ENCODE measurements at places on chromosomes 16 and 17.

DNA sequence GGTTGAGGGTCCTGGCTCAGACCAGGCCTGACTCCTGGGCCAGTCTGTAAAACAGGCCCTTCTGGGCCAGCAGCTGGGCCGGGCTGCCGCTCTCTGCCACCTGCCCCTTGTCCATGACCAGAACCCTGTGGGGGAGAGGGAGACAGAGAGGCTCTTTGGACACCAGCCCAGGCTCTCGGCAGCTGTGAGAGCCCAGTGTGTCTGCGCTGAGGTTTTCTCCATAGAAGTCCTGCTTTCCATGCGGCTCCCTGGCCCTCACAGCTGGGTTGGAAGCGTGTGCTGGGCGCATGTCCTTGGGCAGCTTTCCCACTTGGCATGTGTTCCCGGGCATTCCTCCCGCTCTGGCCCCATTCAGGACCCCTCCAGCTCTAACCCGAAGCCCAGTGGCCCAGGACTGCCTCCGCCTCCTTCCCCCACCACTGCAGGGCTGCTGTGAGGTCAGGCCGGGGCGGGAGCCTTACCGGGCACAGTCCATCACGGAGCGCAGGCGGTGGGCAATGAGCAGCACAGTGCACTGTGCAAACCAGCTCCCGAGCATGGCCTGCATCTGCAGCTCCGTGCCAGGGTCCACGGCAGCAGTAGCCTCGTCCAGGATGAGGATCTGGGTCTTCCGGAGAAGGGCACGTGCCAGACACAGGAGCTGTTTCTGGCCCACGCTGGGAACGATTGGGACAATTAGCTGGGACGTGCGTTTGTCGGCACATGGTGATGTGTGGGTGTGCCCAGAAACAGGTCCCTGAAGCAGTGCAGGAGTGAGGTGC is 73.0 kb downstream of the ABCC6 start:
- no peak for DNase-seq

DNA sequence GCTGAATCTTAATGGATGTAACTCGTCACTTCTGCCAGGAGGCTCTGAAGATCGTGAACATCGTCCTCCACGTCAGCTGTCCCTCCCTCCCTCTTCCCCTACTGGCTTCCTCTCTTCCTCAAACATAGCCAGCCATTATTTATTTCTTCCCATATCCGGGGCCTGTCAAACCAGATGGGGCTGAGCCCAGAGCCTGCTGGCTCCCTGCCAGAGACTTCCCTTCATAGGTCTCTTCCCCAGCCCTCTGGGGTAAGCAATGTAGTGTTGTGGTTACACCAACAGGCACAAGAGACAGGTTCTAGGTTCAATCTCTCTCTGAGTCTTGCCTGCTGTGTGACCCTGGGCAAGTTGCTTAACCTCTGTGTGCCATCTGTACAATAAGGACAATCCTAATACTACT is 40.1 kb upstream of the ZFP90 start:
- DNase-seq, result no peak

DNA sequence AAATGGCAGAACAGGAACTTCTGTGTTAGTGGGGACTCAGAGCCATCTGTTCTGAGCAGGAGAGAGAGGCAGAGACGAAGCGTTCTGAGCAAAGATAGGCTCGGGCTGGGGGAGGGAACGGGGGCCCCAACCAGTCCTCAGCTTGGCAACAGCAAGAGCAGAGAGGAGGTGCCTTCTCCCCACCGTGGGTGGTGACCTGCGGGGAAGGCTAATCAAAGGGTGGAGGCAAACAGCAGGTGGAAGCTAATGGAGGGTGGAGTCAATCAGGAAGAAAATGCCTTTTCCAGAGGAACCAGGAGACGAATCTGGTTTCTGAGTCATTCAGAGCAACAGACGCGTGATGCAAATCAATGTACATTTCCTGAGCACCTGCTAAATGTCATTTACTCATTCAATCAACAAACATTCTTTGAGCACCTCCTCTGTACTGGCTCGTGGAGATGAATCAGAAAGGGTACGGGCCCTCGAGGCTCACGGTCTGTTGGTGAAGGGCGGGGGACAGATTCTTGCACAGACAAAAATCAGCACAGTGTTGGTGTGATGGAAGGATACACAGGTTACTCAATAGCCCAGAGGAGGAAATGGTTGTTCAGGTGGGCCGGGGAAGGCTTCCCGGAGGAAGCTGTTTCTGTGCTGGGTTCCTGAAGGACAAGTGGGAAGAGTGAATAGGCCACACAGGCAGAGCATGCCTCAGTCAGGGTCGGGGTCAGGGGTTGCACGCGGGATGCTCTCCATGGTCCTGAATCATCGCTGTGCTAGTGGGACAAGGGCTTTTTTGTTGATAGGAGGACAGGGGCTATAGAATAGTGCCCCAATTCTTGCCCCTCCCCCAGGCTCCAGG is 5.7 kb upstream of the SPNS2 start:
- no peak for DNase-seq

- no peak for DNase-seq
Measured at GRCh38 chr16:49810831-49811230, 45.1 kb downstream of the ZNF423 start.

GRCh38 chr17:82871056-82871775 is 31.4 kb upstream of the ZNF750 start:
- no peak for DNase-seq

- peak; percentile 90 for DNase-seq
Measured at GRCh38 chr17:8954339-8954738, 11.2 kb downstream of the PIK3R5 start.

DNA sequence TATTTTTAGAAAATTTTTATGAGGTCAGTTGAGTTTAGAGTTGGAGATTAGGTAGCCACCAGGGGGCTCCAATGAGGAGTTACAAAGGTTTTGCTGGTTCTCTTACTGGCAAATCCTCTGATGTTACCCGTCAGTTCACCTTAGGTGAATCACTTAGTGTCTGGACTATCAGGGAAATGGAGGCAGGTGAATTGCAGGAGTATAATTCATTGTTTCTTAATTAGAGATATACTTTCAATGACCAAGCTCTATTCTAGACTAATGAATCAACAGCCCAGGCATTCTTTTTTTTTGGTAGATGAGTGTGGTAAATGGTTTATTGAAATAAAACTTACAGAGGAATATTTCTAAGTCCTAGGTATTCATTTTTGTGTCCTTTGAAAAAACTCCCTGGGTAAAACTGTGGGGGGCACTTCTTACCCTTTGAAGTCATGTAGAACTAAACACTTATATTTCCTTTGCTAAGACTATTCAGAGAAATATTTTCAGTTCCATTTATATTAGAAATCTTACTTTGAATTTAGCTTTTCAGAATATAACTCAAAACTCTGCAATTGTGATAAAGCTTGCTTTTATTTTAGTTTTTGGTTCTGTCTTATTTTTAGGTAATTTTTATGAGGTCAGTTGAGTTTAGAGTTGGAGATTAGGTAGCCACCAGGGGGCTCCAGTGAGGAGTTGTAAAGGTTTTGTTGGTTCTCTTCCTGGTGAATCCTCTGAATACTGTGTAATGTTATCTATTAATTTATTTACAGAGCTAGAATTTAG is 17.7 kb downstream of the PSMD11 start:
- DNase-seq, result peak; percentile 32

DNA sequence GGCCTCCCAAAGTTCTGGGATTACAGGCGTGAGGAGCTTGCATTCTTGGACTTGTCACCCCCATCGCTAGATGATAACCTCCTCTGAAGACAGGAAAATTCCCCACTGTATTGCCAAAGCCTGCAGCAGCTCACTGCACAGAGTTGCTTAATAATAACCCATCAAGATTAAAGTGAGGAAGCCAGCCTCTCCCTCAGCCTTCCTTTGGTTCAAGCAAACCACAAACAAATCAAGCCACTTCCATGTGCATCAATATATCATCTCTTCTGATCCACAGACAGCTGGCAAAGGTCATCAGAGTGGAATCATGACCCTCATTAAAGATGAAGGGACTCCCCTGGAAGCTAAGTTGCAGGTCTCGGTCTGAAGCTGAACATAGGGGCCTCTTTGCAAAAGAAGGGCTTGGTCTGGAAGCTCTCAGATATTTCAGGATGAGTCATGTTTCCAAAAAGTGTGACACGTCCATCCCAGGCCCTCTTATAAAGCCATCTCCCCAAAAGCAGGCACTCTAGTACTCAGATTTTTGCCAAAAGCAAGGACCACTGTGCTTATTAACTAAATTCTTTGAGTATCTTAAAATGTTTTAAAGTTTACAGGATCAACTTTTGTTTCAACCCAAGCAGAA is 4.8 kb downstream of the EMP2 start:
- DNase-seq, result no peak

GRCh38 chr16:117379-118365 is 20.8 kb downstream of the NPRL3 start:
- peak; percentile 49 for DNase-seq

DNA sequence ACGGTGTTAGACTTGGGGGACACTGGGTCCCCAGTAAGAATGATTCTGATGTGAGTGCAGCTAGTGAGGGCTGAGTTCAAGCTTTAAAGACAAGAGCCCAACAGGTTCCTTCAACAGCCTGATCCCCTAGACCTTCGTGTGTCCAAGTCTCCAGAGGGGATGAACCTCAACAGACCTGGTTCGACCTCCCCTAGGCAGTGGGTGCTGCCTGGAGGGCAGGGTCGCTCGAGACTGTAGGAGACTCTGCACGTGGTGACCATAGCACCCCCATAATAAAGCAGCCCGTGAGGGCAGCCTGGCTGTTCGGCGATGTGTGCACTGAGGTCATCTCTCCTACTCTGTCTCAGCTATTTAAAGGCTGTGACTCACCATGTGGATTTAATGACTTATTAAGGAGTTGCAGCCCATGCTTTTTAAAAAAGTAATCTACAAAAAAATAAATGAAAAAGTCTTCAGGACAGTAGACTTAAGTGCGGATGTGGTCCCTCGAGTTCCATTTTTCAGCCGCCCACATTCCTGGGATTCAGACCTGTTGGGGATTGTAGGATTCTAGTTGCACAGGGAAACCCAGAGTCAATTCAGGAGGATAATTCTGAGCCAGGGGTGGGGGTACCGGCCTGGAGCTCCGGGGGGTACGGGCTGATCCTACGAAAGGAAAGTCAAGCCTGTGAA is 23.4 kb upstream of the METRNL start:
- no peak for DNase-seq
